ENCODE measurements at places on chromosomes 7 and 10. TPM values are rescaled to one million over a fixed set of nuclear protein-coding genes. Genes with fewer than 3 reads are reported as not detected.

LRMDA gene
- 14.9 TPM for total RNA-seq

GRCh38 chr7:43674559-43675436 lies 54.5 kb downstream of the COA1 start:
- DNase-seq, result no peak

NUTM2A gene
- 0.95 TPM for total RNA-seq

DNA sequence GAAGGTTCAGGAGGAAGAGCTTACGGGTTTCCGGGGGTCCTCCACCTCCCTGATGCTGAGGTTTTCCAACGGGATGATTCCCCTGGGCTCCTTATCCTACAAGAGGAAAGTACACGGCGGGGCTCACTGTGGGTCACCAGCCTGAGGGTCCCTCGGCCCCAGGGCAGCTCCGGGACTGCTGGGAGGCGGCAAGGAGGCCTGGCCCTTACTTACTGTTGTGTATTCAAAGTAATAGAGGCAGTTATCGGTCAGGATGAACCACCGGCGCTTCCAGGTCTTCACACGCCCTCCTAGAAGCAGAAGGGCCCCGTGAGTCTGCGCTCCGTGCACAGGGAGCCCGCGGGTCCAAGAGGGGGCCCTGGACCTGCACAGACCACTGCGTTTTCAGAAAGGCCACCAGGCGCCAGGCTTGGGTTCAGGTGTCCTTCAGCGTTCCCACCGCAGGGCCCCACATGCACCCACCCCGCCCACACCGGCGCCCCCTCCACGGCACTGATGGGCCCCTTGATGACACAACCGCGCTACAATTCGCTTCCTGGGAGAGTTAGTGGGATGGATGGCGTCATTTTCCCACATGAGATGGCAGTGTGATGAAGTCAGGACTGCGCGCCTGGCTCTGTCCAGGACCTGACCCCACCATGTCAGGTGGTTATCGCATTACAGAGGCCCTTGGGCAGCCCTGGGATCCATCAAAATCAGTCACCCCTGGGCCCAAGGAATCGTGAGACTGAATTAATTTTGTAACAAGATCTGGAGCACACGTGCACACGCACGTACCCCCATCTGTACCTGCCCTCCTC lies 106.7 kb downstream of the CYTH3 start:
- DNase-seq, result no peak

DNA sequence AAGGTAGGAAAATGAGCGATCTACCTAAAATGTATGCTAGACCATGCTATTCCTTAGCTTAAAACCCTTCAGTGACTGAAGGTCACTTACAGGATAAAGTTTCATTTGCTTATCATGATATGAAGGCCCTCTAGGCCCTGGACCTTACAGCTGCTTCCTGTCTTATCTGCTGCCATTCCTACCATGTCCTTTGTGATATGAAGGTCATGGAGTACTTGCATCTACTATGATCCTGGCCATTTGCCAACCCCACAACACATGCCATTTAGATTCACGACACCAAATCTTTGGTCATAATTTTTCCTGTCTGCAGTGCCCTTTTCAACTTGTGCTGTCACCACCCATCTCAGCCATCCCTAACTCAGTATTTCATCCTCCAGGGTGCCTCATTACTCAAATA lies 181.8 kb upstream of the MDFIC start:
- DNase-seq, result no peak

SPDYE9 gene
- not detected for total RNA-seq

HOXA3 gene
- total RNA-seq, result 0.67 TPM

DNA sequence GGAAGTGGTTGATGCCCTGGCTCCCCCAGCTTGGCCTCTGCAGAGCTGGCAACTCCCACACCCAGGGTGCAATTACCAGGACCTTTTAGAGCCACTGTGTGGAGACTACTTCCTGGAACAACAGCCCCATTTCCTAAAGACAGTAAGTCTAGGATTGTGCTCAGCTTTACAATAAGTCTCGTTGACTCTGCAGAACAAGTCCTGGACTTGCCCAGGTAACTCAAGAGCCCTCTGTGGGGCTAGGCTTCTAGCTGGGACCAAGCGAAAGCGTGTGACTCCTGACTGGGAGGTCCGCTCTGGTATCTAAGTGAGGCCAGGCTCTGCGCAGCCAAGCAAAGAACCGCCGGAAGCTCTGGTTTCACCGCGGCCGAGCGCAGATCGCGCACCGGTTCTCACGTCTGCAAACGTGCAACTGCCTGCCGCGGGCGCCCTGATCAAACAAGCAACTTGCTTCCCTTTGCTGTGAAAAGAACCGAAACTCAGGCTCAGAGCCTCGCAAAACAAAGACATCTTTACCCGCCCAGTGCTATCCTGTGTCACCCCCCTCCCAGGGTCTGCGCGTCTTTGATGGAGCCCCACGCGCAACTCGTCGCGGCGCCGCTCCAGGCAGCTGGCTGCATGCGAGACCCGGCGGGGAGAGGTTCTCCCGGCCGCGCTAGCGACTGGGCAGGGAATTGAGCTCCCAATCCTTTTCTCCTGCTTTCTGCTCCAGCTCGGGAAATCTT lies 4.4 kb upstream of the PDLIM1 start:
- no peak for DNase-seq

- no peak for DNase-seq
These were observed 1.3 kb downstream of the CUL1 start for GRCh38 chr7:148699782-148700629.

GRCh38 chr10:29608062-29608461 lies 26.7 kb downstream of the SVIL start:
- peak; percentile 73 for DNase-seq

OR6V1 gene
- not detected for total RNA-seq

DNA sequence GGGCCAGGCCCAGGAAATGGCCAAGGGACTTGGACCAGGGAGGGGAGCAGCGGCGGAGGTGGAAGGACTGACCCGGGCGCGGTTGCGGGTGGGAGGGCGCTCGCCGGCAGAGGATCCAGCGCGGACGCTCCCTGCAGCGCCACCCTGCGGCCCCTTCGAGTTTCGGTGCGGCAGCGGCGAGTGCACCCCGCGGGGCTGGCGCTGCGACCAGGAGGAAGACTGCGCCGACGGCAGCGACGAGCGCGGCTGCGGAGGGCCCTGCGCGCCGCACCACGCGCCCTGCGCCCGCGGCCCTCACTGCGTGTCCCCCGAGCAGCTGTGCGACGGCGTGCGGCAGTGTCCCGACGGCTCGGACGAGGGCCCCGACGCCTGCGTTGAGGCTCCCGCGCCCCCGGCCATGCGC lies 16.8 kb upstream of the ZNF467 start:
- no peak for DNase-seq

GRCh38 chr7:115271332-115272235 lies 349.7 kb downstream of the MDFIC start:
- no peak for DNase-seq

- DNase-seq, result no peak
These were observed 3.5 kb downstream of the DENND11 start for GRCh38 chr7:141698247-141699015.

DNA sequence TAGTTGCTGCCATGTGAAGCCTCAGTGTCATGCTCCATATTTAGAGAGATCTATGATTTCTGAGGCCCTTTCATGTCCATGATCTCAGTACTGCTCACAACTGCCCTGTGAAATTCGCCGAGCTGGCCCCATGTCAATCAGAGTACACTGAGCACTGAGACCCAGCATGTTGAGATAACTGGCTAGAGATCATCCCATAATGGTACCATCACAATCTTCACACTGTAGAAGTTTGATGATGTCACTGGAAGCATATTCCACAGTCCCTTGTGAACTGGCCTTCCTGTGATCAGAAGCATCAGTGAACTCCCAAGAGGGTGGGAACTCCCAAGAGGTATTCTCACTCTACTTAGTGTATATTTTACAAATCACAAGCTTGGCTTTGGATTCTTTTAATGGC lies 116.0 kb downstream of the EGFR start:
- no peak for DNase-seq

PON3 gene
- 0.38 TPM for total RNA-seq

- no peak for DNase-seq
These were observed 155.5 kb upstream of the AHR start for GRCh38 chr7:17142831-17143541.

GBX1 gene
- total RNA-seq, result 0.32 TPM

DNA sequence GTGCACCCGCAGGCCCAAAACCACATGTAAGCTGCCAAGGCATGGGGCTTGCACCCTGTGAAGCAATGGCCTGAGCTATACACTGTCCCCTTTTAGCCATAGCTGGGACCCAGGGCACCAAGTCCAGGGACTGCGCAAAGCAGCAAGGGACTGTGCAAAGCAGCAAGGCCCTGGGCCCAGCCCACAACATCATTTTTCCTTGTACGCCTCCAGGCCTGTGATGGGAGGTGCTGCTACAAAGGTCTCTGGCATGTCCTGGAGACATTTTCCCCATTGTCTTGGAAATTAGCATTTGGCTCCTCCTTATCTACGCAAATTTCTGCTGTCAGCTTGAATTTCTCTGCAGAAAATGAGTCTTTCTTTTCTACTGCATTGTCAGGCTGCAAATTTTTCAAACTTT lies 24.8 kb downstream of the ARHGAP19 start:
- DNase-seq, result no peak

TMEM140 gene
- total RNA-seq, result 32.5 TPM

DNA sequence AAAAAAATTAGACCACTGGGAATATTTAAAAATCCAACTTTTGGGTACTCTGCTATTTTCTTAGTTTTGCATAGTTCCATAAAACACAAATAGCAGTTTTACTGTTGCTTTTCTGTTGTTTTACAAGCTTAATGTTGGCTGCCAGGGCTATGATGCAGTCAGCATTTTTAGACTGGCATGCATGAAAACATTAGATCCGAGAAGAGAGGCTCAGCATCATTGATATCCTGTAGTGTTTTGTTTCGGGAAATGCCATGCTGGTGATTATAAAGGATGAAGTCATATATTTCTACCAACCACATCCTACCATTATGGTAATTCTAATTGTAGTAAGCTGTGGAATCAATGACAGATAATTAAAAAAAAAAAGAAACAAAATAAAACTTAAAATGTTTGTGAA lies 104.6 kb downstream of the MBL2 start:
- no peak for DNase-seq

EGFR gene
- 4.6 TPM for total RNA-seq

DNA sequence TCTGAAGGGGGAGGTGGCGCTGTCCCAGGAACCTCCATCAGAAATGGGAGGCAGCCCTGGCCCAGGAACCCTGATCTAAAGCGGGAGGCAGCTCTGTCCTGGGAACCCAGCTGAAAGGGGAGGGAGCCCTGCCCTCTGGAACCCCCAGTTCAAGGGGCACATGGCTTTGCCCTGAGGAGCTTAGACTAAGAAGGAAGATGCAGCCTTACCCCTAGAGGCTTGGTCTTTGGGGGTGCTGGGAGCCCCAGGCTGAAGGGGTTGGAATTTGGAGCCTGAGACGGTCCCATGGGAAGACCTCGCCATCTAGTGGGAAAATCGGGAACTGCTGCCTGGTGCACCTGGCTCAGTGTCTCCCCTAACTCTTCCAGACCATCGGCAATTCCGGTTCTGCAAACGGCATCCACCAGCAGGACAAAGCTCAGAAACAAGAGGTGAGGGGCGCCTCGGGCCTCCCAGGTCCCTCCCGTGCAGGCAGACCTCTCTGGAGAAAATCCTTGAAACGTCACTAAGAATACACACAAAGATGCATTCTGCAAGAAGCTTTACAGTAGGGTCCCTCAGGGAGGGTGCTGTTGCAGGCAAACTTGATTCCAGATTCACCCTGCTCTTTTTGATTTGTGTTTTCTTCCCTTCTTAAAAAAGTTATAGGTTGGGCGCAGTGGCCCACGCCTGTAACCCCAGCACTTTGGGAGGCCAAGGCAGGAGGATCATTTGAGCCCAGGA lies 52.4 kb upstream of the GTF2IRD1 start:
- DNase-seq, result peak; percentile 72

IFIT1 gene
- 18.5 TPM for total RNA-seq
